ENCODE measurements at places on chromosomes 3 and 15. TPM values are rescaled to one million over a fixed set of nuclear protein-coding genes. Genes with fewer than 3 reads are reported as not detected.

GRCh38 chr3:30894521-30895251 lies at the start of gene GADL1:
Gene GADL1, minus strand, starts transcription at chr3:30894661. Its CDS starts 47 bp downstream, at chr3:30894614.
- no peak for DNase-seq

DNA sequence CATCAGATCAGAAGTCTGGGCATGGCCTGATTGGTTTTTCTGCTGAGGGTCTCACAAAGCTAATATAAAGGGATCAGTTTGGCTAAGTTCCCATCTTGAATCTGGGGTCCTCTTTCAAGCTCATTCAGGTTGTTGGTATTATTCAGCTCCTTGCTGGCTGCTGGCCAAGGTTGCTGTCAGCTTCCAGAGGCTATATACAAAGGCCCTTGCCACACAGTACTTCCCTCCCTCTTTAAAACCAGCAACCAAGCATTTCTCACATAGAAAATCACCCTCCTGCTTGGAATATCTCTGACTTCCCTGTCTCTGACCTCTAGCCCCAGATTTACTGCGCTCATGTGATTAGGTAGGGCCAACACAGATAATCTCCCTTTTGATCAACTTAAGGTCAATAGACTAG lies 442.9 kb downstream of the ERC2 start:
- DNase-seq: no peak

PPP1R14D gene
- not detected for total RNA-seq

STRIT1 gene
- total RNA-seq: not detected

DNA sequence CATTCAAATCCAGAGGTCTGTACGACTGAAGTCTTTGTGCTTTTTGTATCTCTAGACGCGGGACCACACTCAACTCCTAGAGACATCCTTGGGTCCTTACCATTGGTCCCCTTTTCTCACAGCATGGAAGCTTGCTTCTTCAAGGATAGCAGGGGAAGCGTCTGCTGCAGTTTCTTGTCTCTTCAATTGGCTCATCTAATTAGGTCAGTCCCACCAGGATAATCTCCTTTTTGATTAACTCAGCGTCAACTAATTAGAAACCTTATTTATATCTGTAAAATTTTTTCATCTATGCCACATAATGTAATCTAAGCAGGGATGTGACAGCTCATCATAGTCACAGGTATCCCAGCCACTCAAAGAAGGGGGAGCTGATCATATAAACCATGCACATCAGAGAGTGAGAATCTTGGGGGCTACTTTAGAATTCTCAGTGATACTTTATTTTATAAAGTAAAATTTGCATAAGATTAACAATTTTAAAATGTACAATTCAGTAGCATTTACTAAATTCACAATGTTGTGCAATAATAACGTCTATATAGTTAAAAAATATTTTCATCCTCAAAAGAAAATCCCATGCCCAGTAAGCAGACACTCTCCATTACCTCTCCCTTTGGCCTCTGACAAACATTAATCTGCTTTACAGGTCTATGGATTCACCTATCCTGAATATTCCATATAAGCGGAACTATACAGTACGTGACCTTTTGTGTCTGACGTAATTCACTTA lies 47.5 kb upstream of the ZNF385D start:
- DNase-seq: no peak

CORO2B gene
- total RNA-seq: 8.1 TPM

LIPC gene
- total RNA-seq: 1.7 TPM

- DNase-seq: peak; percentile 53
Observed at GRCh38 chr15:85312929-85313331, 67.5 kb upstream of the AKAP13 start.

SLC22A14 gene
- not detected for total RNA-seq

GRCh38 chr3:167203062-167203461 lies 177.0 kb downstream of the ZBBX start:
- no peak for DNase-seq

TMCO5A gene
- 0.49 TPM for total RNA-seq

- DNase-seq: no peak
Observed at GRCh38 chr15:59236394-59236793, 29.8 kb downstream of the LDHAL6B start.

ARPP21 gene
- 0.90 TPM for total RNA-seq

DNA sequence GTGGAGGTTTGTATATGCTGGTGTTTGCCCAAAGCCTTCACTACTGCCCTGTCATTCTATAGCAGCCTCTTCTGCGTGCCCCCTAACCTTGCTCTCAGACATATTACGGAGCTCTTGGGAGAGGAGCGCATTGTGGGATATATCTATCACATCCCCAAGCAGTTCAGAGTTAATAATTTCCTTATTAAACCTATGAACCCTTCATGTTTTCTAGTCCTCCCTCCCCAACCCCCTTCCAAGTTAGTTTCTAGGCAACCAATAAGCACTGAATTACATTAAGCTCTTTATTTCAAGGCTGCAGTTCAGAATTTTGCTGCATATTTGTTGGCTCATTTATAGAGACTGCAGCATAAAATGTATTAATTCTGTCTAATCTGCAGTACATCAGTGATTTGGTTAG lies 57.3 kb upstream of the GRM7 start:
- no peak for DNase-seq

DNA sequence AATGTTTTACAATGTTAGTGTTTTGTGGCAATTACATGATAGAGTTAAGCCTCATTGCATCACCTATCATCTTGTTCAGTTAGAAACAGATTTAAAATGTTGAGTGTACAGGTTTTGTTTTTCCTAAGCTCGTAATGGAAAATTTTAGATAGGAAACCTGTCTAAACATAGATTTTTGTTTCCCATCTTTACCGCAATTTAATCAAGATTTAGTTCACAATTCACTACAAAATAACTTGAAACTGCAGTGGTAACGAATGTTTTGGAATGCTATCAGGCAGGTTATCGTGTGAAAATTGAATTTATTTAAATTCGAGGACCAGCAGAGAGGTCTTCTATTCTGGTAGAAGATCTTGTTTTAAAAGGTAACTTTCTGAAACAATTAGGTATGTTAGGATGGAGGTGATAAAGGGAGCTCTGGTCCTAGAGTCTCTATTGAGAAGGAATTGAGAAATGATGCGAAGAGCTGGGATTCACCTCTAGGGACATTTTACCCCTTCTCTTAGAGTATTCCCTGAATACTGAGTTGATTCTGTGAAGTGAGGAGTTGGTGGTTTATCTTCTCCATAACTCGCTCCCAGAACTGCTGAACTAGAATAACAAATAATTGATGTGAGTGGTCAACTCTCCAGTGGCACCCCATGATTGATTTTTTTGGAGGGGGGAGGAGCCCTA lies 1.4 kb downstream of the DOCK3 start:
- no peak for DNase-seq

DNA sequence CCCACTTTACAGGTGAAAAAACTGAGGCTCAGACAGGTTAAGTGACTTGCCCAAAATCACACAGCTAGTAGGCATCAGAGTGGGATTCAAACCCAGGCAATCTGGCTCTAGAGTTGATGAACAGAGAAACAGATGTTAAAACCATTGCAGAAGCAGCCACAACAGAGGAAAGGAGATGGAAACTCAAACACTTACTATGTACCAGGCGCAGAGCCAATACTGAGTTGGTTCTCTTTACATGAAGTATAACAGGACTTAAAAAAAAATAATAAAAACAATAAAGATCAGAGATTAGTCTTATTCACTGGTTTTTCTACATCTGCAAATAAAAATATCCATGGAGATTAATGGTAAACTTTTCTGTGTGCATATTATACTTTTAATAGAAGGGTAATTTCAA lies 84.9 kb upstream of the SPATA12 start:
- DNase-seq: peak; percentile 72

- peak; percentile 12 for DNase-seq
Observed at GRCh38 chr15:94040541-94041248, 190.7 kb upstream of the MCTP2 start.

SH2D7 gene
- not detected for total RNA-seq

PLA2G4E gene
- not detected for total RNA-seq

ST8SIA2 gene
- 0.25 TPM for total RNA-seq

DNA sequence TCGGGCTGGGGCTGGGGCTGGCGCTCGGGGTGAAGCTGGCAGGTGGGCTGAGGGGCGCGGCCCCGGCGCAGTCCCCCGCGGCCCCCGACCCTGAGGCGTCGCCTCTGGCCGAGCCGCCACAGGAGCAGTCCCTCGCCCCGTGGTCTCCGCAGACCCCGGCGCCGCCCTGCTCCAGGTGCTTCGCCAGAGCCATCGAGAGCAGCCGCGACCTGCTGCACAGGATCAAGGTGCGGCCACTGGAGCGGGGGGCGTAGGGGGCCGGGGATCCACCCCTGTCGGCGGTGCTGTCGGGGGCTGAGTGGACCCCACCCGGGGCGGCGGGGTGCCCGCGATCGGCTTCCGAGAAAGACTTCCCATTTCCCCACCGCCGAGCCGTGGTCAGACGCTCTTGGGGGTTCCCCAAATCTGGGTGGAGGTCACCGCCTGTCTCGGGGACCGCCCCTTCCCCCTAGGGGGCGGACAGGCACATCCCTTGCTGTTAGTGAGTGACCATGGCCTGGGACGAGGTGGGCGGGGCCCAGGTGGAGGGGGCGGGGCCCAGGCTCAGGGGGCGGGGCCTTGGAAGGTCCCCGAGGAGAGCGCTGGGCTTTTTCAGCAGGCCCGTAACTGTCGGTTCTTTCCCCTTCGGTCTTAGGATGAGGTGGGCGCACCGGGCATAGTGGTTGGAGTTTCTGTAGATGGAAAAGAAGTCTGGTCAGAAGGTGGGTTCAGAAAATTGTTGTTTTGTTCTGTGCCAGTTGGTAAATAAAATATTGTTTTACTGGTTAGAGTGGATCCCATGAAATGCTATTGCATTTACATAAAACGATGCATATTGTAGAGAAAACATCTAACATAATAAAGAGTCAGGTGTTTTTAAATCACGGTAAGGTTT lies 578 bp downstream of the LACTB start:
- peak; percentile 72 for DNase-seq

DNA sequence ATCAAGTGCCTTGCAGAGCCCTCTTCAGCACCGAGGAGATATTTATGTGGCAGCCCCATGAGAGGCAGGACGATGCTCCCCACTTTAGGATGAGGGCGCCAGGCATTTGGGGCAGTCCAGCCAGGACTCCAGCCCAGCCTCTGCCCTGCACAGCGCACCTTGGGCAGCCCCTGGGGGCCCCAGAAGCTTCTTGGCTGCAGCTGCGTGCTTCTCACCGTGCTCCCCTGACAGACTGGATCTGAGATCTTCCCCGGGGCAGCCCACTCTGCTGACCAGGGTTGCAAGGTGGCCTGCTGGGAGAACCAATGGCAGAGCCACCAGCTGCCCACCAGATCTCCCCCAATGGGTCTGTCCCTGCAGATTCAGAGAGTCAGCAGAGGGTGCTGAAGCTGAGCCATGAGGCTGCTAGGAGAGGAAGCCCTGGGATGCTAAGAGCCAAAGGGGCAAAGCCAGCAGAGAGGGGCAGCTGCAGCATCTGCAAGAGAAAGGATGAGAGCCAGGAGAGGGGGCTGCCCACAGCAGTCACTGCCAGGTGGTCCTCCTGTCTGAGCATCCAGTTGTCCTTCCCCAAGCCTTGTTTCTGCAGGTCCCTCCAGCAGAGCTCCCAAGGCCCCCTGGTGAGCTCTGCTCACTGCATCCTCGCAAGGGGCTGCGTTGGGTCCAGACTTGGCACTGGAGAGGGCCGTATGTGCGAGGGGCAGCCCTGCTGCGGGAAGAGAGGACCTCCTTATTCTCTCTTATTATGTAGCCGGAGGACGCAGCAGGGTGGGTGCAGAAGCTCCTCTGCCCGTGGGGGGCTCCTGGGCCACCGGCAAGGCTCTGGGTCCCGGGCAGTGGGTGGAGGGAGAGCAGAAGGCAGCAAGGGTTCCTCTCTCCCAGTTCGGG lies 14.7 kb upstream of the KLF13 start:
- no peak for DNase-seq

OR4F15 gene
- not detected for total RNA-seq

PGBD4 gene
- 1.6 TPM for total RNA-seq

DNA sequence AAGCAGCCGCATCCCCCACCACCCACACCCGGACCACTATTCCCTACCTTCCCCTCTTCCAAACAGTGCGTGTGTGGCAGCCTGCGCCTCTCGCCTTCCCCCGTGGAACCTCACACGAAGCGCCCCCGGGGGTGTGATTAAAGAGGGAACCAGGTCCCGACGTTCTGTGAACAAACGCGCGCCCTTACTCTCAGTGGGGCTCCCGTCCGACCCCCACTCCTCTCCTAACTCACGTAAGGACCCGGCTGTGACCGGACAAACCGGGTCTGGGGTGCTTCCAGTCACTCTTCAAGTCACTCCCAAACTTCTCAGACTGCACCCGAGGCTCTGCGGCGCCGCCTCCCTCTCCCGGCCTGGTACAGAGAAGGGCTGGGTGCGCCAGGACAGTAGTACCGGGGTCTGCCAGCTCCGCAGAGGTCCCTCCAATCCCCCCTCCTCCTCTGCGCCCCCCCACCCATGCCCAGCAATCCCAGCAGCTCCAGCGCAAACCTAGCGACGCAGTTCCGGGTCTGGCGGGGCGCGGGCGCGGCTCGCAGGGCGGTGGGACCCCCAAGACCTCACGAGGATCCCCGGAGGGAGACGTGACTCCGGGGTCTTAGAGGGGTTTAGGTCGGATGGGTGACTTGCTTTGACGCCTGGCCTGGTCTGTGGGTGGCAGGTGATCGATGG lies 574 bp downstream of the DUOXA1 start:
- DNase-seq: no peak

DNA sequence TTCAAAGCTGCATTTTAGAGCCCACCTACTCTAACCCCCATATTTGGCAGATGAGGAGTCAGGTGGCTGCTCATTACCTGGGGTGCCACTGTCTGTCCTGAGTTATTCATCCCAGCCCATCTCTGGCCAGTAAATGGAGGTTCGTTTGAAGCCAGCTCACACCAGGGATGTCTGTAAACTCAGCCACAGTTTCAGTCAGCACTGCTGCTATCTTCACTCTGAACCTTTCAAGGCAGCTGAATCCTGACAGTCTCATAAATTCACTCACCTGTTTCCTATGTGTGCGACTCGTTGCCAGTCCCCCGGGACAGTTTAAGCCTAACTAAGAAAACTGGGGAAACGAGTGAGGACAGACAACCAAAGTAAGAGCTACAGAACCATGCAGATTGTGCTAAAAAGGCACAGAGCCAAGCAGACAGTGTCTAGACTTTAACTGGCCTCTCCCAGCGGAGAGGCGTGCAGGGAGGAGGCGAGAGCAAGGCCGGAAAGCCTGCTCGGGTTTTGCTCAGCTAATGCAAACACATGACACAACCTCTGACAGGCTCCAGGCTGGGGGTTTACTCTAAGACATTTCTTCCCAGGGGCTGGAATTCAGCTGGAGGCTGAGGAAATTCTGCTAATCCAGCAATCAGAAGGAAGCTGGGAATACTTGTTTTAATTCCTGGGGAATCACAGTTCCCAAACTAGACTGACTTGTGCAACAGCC lies 12.0 kb downstream of the FSTL1 start:
- DNase-seq: peak; percentile 95

DNA sequence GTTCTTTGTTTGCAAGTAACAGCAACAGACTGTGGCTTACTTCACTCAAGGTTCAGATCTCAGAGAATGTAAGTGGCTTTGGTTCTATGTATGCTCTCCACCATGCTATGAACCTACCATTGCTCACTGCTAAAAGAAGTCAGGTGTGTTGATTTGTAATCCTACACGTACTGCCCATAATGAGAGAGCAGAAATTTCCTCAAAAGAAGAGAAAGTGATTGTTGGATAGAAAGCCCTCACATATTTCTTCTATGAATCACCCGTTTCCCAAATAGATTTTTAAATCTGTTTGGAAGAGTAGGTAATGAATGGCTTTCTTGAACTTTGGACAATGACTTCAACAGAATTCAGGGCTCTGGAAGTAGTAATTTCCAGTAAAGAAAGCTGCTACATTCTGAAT lies 565.4 kb downstream of the ROBO2 start:
- DNase-seq: no peak

NR1I2 gene
- total RNA-seq: not detected

All from fibroblast of the aortic adventitia (primary cell).